ENCODE measurements at places on chromosomes 6 and 20. TPM values are rescaled to one million over a fixed set of nuclear protein-coding genes. Genes with fewer than 3 reads are reported as not detected.

STMND1 gene
- total RNA-seq: not detected

PNPLA1 gene
- total RNA-seq: 4.2 TPM

ZC3H12D gene
- total RNA-seq: 0.99 TPM

PRDM1 gene
- total RNA-seq: 15.1 TPM

MYB gene
- total RNA-seq: 7.8 TPM

CLIC5 gene
- 4.0 TPM for total RNA-seq

DAAM2 gene
- 32.2 TPM for total RNA-seq

UNC5CL gene
- total RNA-seq: 0.30 TPM

ZNF512B gene
- total RNA-seq: 9.7 TPM

PSMB8 gene
- 15.7 TPM for total RNA-seq

SLC32A1 gene
- not detected for total RNA-seq

- no peak for DNase-seq
Observed at GRCh38 chr6:90209527-90209926, 87.1 kb downstream of the BACH2 start.

DNA sequence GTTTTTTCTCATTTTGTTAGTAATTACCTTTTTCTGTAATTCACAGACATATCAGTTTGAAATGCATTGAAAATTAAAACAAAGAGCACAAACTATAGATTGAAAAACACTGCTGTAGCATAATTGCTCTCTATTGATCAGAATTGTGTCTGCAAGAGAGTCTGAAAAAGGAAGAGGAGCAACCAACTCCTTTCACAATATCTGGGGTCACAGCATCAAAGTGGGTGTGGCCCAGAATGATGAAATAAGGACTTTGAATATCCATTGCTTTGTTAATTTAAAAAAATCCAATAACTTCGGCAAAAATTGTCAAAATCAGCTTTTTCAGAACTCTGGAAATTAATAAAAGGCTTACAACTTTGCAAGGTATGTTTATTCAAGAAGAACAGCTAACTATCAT lies 99.2 kb downstream of the MYLK4 start:
- no peak for DNase-seq

DNA sequence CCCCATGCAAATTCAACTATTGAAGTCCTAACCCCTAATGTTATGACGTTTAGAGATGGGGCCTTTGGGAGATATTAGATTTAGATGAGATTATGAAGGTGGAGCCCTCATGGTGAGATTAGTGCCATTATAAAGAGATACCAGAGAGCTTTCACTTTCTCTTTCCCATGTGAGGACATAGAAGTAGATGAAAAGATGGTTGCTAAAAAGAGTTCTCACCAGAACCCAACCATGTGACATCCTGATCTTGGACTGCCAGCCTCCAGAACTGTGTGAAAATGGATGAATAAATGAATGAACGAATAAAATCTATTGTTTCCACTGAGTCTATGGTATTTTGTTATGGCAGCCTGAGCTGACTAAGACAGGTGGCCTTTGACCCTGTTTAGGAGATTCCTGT lies 50.6 kb upstream of the FBXO30 start:
- no peak for DNase-seq

- DNase-seq: peak; percentile 25
Observed at GRCh38 chr6:121858986-121859385, 423.5 kb downstream of the GJA1 start.

GRCh38 chr20:10490706-10491105 lies 55.6 kb downstream of the SLX4IP start:
- peak; percentile 25 for DNase-seq

DNA sequence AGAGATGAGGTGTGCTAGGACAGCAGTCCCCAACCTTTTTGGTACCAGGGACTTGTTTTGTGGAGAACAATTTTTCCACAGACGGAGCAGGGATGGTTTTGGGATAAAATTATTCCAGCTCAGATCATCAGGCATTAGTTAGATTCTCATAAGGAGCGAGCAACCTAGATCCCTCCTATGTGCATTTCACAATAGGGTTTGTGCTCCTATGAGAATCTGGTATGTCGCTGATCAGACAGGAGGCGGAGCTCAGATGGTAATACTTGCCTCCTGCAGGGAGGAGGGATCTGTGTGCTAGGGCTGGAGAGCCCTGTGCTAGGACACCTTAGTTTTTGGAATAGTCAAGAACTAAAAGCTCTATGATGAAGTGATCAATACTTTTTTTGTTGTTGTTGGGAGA lies 2.5 kb downstream of the SMIM13 start:
- no peak for DNase-seq

- no peak for DNase-seq
Observed at GRCh38 chr6:135085700-135086413, 31.2 kb upstream of the HBS1L start.

DNA sequence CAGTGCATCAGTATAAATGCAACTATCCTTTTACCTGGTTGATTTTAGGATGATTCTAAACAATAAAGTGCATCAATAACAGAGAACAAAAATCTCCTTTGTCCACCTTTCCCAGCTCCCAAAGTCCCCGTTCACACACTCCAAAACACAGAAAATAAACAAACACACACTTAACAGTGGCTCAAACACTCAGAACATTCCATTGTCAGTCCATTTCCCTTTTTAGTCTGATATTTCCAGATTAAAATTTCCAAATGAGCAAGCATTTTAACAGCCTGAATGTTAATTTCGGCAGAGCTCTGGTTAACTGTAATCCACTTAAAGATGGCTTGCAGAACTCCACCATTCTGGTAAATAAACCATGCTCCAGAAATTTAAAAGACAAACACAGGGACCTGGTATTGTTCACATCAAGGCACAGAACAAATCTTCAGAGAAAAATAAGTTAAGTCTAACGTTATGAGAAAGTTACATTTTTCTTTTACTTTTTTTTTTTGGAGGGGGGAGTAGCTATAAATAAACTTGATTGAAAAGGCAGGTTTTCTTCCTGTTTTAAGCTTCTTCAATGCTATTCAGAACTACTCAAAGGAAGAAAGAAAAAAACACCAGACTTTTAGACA lies 100.8 kb downstream of the DST start:
- no peak for DNase-seq

DNA sequence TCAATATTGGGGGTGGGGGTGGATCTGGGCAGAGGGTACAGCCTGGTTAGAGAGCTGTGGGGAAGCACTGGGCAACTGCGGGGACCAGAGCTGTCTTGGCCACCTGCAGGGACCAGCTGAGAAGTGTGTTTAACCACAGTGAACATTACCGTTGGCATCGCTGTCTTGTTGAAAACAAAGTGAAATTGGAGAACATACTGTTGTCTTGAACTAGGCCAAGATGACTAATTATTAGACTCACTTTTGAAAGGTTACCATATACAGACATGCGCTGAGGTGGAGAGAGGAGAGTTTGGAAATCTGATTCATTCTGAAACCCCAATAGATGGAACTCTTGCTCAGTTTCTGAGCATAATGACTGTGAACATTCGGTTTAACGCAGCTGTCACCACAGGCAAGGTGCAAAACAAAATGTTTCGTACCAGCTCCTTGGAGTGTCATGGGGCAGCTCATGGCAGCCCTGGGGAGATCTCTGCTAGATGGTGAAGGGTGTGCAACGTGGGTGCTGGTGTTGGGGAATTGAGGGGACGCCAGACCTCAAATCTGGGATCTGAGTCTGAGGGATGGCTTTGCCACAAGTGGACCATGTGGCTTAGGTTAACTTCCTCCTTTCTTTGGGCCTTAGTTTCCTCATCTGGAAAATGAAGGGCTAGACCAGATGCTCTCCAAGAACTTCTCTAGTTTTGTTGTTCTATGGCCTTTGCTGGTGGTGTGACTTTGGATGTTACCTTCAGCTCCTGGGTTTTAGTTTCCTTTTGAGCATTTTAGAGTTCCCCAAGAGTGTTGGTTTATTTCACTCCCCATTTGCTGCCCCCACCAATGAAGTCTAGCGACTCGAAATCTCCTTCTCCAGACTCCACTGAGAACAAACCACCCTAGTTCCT lies 24.6 kb upstream of the GTSF1L start:
- no peak for DNase-seq

- DNase-seq: no peak
Observed at GRCh38 chr6:163944897-163945296, 530.4 kb downstream of the QKI start.

- DNase-seq: no peak
Observed at GRCh38 chr6:148892247-148892646, 145.4 kb downstream of the UST start.

GRCh38 chr6:105739764-105740163 lies 336.9 kb upstream of the PREP start:
- no peak for DNase-seq
